Body of pancreas (tissue), 4 donors: ENCODE measurements at places on chromosomes 5 and 9. TPM values are rescaled to one million over a fixed set of nuclear protein-coding genes. Genes with fewer than 3 reads are reported as not detected.
A peak's percentile ranks its signal among the peaks of the same experiment; 100 is the strongest.

DNA sequence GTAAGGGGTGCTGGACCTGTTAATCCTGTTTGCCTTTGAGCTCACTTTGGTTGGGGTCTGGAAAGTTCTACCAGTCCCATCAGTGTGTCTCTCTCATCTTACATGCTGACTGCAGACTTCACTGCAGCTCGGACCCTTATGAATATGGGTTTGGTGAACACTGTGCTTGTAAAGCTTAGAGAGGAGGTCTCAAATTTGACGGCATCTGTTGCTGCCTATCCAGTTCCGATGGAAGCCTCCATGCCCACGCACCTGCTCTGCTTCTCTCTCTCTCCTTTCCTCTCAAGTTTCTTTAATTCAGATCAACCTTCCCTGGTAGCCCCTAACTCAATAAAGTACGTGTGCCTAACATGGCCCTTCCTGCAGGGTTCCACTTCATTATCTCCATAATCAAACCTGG lies 217.9 kb downstream of the HSPA4 start:
- H3K36me3 ChIP-seq = no peaks in the 10 kb centered on the region
- no peaks in the 10 kb centered on the region for H3K4me1 ChIP-seq
- H3K27ac ChIP-seq = no peak overlapping the region
- DNase-seq = no peak
- no peaks in the 10 kb centered on the region for H3K27me3 ChIP-seq

DNA sequence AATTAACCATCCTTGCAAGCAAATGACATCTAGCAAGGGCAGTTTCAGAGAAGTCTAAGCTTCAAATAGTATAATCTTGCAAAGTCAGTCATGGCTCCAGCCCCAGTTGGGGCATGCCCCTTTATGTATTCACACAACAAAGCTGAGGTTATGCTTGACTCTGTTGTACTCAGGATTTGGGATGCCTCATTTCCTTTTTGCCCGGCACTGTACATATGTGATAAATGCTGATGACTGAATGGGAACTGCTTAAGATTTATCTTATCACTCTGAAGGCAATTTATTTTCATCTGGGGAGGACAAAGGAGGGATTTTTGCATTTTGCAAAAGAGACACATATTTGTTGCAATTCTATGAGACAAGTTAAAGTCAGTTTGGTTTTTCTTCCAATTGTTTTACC lies 219.2 kb downstream of the TRPM3 start:
- H3K4me3 ChIP-seq = no peak overlapping the region
- no peaks in the 10 kb centered on the region for H3K27me3 ChIP-seq
- no peaks in the 10 kb centered on the region for H3K4me1 ChIP-seq
- no peak overlapping the region for H3K27ac ChIP-seq
- H3K36me3 ChIP-seq = no peaks in the 10 kb centered on the region

DNA sequence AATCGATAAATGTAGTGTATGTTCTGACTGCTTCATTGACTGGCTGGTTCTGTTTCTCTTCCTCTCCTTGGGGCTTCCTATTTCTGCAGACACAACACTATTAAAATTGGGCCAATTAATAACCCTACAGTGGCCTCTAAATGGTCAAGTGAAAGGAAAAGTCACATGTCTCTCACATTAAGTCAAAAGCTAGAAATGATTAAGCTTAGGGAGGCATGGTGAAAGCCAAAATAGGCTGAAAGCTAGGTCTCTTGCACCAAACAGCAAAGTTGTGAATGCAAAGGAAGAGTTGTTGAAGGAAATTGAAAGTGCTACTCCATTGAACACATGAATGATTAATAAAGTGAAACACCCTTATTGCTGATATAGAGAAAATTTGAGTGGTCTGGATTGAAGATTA lies 58.2 kb downstream of the CCNH start:
- DNase-seq = no peak
- no peaks in the 10 kb centered on the region for H3K4me1 ChIP-seq

DNA sequence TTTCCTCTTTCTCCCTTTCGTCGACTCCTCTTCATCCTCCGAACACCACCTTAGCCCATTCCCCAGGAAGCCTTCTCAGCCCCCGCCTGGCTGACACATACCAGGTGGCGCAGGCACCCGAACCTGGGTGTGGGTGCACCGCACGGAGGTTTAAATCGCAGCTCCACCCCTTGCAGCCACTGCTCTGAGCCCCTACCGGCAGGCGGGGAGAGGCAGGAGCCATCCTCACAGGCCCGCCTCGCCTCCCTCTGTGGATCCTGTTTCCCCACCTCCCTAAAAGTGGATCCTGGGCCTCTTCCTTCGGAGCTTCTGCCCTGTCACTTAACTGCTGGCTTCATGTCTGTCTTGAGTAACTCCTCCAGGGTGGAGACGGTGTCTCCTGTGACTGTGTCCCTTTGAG lies 110.7 kb downstream of the OLFM1 start:
- DNase-seq = no peak
- no peak overlapping the region for H3K4me3 ChIP-seq

GRCh38 chr9:22228542-22228941 lies 218.1 kb upstream of the DMRTA1 start:
- H3K36me3 ChIP-seq = no peaks in the 10 kb centered on the region
- H3K4me1 ChIP-seq = no peaks in the 10 kb centered on the region
- DNase-seq = no peak
- H3K27me3 ChIP-seq = no peaks in the 10 kb centered on the region

GRCh38 chr5:40877371-40877988 lies 31.8 kb upstream of the C7 start:
- H3K27ac ChIP-seq = no peak overlapping the region
- H3K36me3 ChIP-seq = no peaks in the 10 kb centered on the region
- no peak overlapping the region for H3K4me3 ChIP-seq
- no peaks in the 10 kb centered on the region for H3K27me3 ChIP-seq
- H3K4me1 ChIP-seq = no peaks in the 10 kb centered on the region
- DNase-seq = no peak

DNA sequence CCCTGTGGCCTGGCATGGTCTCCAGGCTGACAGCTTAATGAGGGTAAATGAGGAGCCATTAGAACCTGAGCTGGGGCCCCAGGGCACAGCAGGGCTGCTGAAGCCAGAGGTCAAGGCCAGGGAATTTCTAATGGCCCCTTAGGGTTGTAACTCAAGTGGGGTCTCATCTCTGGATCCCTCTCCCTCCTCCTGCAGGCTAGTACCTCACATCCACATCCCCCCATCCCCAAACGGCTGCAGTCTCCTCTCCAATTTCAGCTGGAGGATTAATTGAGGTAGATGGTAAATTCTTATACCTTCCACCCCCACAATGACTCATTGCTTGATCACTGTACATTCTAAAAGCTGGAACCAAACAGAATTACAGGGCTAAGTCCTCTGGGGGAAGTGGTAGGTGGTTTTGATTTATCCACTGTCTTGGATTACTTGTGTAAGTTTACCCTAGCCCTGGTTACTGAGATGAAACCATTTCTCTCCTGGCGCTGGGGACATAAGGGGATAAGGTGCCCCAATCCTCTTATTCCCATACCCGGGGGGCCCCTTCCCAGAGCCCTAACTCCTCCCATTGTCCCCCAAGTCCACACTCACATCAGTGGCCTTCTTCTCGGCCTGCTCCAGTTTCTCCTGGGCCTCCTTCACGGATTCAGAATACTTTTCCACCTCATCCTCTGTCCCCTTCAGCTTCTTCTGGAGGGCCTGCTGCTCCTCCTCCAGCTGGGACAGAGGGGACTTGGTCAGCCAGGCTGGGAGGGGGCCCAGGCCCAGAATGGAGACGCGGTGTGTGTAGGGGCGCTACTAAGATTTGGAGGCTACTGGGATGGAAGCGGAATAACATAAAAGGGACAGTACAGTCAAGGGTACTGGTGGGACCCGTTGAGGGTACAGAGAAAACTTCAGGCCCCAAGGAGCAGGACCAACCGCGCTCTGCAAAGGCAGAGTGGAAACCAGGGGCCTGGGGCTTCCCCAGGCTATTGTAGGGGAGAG lies 875 bp downstream of the TPM2 start:
- H3K4me1 ChIP-seq = peaks cover 11% of the 10 kb centered on the region
- DNase-seq = no peak
- no peaks in the 10 kb centered on the region for H3K27me3 ChIP-seq

- H3K27me3 ChIP-seq = no peaks in the 10 kb centered on the region
- H3K4me1 ChIP-seq = no peaks in the 10 kb centered on the region
- H3K27ac ChIP-seq = no peak overlapping the region
- peaks cover under 1% of the 10 kb centered on the region for H3K36me3 ChIP-seq
- DNase-seq = no peak
Measured at GRCh38 chr9:109414125-109414785, 83.9 kb downstream of the PTPN3 start.

GRCh38 chr5:53825926-53826325 lies 265.5 kb downstream of the NDUFS4 start:
- no peaks in the 10 kb centered on the region for H3K36me3 ChIP-seq
- no peak for DNase-seq
- no peaks in the 10 kb centered on the region for H3K27me3 ChIP-seq
- H3K27ac ChIP-seq = no peak overlapping the region
- H3K4me3 ChIP-seq = no peak overlapping the region
- H3K4me1 ChIP-seq = no peaks in the 10 kb centered on the region

GRCh38 chr9:125745018-125745417 lies 2.2 kb upstream of the PBX3 start:
- DNase-seq = no peak
- no peak overlapping the region for H3K27ac ChIP-seq
- no peaks in the 10 kb centered on the region for H3K27me3 ChIP-seq
- H3K4me1 ChIP-seq = peaks cover 13% of the 10 kb centered on the region
- H3K36me3 ChIP-seq = no peaks in the 10 kb centered on the region

DNA sequence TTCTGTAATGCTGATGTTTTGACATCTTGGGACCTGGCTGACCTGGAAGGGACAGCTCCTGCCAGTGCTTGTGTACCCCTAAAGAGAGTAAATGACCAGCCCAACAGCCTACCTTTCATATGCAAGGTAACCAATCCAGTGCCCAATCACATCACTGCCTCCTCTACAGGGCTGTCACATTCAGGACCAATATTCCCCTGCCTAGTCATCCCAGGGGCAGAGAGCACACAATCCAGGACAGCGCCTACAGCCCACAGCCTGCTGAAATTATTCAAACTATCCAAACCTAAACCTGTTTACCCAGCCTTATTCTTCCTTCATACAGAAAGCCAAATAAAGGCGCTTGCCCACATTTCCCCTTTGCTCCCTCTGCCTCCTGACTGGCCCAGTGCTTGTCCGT lies 284.1 kb downstream of the CTNND2 start:
- DNase-seq = no peak
- no peaks in the 10 kb centered on the region for H3K36me3 ChIP-seq
- no peak overlapping the region for H3K27ac ChIP-seq
- H3K27me3 ChIP-seq = no peaks in the 10 kb centered on the region
- H3K4me1 ChIP-seq = peaks cover 7% of the 10 kb centered on the region

- DNase-seq = peak; percentile 23
- H3K27me3 ChIP-seq = no peaks in the 10 kb centered on the region
- H3K4me3 ChIP-seq = no peak overlapping the region
- H3K4me1 ChIP-seq = no peaks in the 10 kb centered on the region
Measured at GRCh38 chr5:110916381-110917049, 155.0 kb upstream of the TSLP start.

GRCh38 chr5:75951716-75952115 lies 131.5 kb upstream of the SV2C start:
- H3K4me3 ChIP-seq = no peak overlapping the region
- H3K27me3 ChIP-seq = no peaks in the 10 kb centered on the region
- DNase-seq = no peak
- H3K36me3 ChIP-seq = no peaks in the 10 kb centered on the region
- H3K4me1 ChIP-seq = no peaks in the 10 kb centered on the region
- H3K27ac ChIP-seq = no peak overlapping the region

DNA sequence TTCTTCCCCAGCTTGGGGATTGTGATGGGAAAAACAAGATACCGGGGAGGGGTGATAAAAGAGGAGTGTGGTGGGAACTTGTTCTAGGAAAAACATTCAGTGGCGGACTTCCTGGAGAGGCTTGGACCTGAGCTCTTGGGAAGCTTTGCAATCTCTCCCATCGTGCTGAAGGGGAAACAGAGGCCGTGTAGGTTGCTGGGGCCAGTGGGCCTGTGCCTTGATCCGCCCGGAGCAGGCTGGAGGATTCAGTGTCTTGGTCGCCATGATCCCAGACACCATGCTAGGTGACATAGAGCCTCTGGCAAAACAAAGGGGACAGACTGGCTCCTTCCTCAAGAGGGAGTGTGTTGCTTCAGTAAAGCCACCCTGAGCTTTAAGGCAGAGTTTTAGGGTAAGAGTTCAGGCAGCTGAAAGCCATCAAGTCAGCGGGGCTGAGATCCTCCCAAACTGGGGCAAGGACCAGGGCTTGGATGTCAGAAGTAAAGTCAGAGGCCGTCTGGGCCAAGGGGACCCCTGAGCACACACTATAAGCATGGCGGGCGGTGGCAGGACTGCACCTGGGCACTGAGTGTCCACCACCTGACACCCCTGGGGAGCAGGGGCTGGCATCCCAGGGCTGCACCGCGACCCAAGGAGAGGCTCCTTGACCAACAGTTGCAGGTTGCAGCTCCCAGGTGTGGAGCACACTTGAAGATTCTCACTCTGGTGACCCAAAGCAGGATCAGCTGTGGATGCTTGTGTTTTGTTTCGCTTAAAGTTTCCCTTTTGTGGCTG lies 44.7 kb downstream of the TRIP13 start:
- no peak overlapping the region for H3K27ac ChIP-seq
- H3K4me1 ChIP-seq = no peaks in the 10 kb centered on the region
- H3K27me3 ChIP-seq = no peaks in the 10 kb centered on the region
- no peak overlapping the region for H3K4me3 ChIP-seq
- peak; percentile 5 for DNase-seq
- H3K36me3 ChIP-seq = no peaks in the 10 kb centered on the region

- H3K27me3 ChIP-seq = no peaks in the 10 kb centered on the region
- no peak overlapping the region for H3K4me3 ChIP-seq
- H3K27ac ChIP-seq = peak overlapping the region; percentile 34
- peaks cover 25% of the 10 kb centered on the region for H3K4me1 ChIP-seq
Measured at GRCh38 chr9:125888211-125888610, 141.0 kb downstream of the PBX3 start.

DNA sequence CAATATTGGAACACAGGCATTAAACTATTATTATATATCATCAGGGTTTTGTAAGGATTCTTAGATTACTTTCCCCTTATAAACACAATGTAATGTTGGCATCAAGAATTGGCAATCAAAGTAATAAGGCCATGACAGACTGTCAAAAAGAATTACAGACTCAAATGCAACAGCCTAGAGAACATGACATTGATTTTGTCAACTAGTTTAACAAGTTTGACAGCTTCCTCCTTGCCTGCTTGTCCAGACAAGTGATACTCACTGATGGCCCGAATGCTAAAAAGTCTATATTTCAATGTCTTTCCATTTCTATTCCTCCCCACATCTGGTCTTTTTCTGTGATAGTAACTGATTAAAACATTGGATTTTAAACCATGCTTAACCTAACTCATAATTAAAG lies 6.4 kb upstream of the ANKRD31 start:
- H3K27me3 ChIP-seq = no peaks in the 10 kb centered on the region
- no peaks in the 10 kb centered on the region for H3K36me3 ChIP-seq
- DNase-seq = no peak
- no peaks in the 10 kb centered on the region for H3K4me1 ChIP-seq

DDX4 gene
- not detected for total RNA-seq

PCDHGA4 gene
- 6.7 TPM for total RNA-seq

PCDHGB2 gene
- 9.3 TPM for total RNA-seq

PCSK5 gene
- 12.2 TPM for total RNA-seq

PCDHGA1 gene
- total RNA-seq = 0.78 TPM

POLK gene
- 18.8 TPM for total RNA-seq

GKAP1 gene
- 8.0 TPM for total RNA-seq
